ENCODE measurements at places on chromosomes 6 and 20.

GRCh38 chr20:1334761-1335160, 5.8 kb upstream of the SDCBP2 start:
- no peak for DNase-seq

GRCh38 chr6:41200901-41201763, at the start of gene TREML2:
Gene TREML2 (minus strand): TSS chr6:41201149. CDS start chr6:41201008, 141 bp downstream.
- DNase-seq: peak; percentile 40

GRCh38 chr6:81736428-81736827, 16.1 kb downstream of the TENT5A start:
- DNase-seq: no peak

- peak; percentile 72 for DNase-seq
Observed at GRCh38 chr6:111487661-111488060, 4.6 kb upstream of the REV3L start.

DNA sequence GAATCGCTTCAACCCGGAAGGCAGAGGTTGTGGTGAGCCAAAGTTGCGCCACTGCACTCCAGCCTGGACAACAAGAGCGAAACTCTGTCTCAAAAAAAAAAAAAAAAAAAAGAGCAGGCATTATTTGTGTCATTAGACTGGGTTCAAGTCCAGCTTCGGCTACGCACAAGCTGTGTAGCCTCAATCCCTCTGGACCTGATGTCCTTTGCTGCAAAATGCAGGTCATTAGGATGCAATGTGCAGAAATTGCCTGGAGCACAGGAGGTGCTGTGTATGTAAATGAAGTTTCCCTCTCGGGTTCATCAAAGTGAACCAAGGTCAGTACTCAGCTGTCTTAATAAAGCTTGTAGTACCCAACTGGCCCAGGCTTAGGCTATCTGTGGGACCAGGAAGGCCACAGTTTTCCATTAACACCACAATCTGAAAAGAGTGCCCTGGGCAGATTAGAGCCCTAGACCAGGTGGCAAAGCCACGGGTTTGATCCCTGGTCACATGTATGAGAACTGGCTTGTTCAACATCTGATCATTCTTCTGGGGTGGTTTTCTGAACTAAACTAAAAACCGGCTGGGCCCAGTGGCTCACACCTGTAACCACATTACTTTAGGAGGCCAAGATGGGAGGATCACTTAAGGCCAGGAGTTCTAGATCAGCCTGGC, 155.3 kb downstream of the ZMYND8 start:
- DNase-seq: no peak

GRCh38 chr6:4759997-4760396, 16.2 kb upstream of the CDYL start:
- no peak for DNase-seq

- no peak for DNase-seq
Observed at GRCh38 chr6:98039904-98040607, 757.0 kb upstream of the MMS22L start.

- no peak for DNase-seq
Observed at GRCh38 chr6:140985679-140986275, 1146.9 kb upstream of the GJE1 start.

DNA sequence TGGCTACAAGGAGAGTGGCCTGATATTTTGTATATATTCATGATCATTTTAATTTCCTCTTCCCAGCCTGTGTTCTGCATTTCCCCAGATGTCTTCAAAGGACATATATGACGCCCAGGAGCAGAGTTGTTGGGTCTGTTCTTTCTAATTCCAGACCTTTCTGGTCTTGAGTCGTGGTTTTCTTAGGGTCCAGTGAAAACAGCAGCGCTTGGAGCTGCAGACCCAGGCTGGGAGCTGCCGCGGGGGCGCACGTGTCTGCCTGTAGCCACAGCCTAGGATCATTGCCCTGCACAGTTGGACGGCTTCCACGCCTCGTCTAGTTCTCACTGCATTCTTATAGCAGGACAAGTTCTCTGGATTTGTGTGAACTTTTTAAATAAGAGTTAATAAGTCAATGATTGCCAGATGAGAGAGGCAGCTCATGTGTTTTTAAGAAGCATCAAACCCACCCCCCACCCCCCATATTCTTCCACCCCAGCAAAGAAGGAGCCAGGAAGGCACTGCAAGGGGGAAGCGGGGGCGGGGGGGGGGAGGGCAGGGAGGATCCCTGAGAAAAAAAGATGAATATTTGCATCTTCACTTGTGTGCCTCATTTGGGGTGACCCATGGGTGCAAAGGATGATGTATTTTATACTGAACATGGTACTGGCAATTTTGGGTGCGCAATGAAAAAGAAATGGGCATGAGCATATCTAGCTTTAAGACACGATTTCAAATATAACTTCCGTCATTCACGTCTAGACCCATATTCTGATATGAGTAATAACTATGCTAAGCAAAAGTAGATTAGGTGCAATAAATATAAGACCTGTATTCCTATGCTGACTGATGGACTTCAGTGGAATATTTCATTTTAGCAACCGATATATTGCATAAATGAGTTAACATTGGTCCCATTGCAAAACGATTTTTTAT, 160.0 kb downstream of the TBXT start:
- no peak for DNase-seq

DNA sequence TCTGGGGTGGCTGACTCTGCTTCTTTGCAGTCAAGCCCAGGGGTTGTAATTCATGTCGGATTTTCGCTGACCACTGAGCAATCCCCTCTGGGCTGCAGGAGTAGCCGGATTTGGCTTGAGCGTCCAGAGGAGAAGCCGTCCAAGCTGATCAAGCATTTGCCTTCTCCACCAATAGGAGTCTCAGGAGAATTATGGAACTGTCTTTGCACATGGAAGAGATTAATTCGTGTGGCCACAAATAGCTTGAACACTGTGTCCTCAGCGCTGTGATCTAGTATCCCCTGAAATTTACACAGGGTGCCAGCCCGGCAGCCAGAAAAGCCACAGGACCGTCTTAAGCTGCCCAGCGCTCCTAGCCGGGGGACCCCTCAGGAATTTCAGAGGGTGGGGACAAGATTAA, 37.1 kb downstream of the EYA2 start:
- DNase-seq: no peak

GRCh38 chr20:25984933-25985332, 288.3 kb upstream of the ZNF337 start:
- peak; percentile 44 for DNase-seq

- DNase-seq: no peak
Observed at GRCh38 chr6:43283905-43284304, 14.2 kb upstream of the SLC22A7 start.

GRCh38 chr6:79985128-79985527, 19.3 kb upstream of the TTK start:
- DNase-seq: no peak

DNA sequence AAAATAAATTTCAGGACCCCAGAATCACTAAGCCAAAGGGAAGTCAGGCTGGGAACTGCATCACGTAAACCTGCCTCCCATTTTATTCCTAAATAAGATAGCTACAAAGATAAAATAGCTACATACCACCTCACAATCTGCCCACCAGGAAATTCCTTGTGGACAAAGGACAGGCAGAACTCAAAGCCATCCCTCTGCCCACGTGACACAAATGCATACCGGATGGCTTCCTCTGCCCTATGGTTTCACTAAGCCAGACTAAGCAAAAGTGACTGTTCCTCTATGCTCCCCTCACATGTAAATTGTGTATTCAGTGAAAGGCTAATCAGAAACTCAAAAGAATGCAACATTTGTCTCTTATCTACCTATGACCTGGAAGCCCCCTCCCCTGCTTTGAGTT, 15.0 kb downstream of the MBOAT1 start:
- no peak for DNase-seq

GRCh38 chr6:150550244-150550643, 49.4 kb upstream of the PLEKHG1 start:
- DNase-seq: no peak
